WTC11 (cell line): ENCODE measurements at places on chromosomes 11 and 22. TPM values are rescaled to one million over a fixed set of nuclear protein-coding genes. Genes with fewer than 3 reads are reported as not detected.

The DEFB131B gene
- not detected in 3 replicates for total RNA-seq

The NRGN gene
- 1.9 to 2.9 TPM (median 2.5 TPM) in 3 replicates for total RNA-seq

The BUD13 gene
- total RNA-seq: 20.7 to 24.6 TPM (median 22.4 TPM) in 3 replicates

GRCh38 chr22:31937341-31937740 lies 7.0 kb upstream of the YWHAH start:
- no peak overlapping the region for H3K27ac ChIP-seq
- H3K4me3 ChIP-seq: no peak overlapping the region
- peaks cover 12% of the 10 kb centered on the region for H3K4me1 ChIP-seq

- no peak overlapping the region for H3K27ac ChIP-seq
- H3K36me3 ChIP-seq: no peaks in the 10 kb centered on the region
- H3K4me1 ChIP-seq: no peaks in the 10 kb centered on the region
- no peak overlapping the region for H3K4me3 ChIP-seq
- DNase-seq: no peak
- no peaks in the 10 kb centered on the region for H3K27me3 ChIP-seq
Measured at GRCh38 chr11:12157241-12157661, 46.9 kb downstream of the MICAL2 start.

DNA sequence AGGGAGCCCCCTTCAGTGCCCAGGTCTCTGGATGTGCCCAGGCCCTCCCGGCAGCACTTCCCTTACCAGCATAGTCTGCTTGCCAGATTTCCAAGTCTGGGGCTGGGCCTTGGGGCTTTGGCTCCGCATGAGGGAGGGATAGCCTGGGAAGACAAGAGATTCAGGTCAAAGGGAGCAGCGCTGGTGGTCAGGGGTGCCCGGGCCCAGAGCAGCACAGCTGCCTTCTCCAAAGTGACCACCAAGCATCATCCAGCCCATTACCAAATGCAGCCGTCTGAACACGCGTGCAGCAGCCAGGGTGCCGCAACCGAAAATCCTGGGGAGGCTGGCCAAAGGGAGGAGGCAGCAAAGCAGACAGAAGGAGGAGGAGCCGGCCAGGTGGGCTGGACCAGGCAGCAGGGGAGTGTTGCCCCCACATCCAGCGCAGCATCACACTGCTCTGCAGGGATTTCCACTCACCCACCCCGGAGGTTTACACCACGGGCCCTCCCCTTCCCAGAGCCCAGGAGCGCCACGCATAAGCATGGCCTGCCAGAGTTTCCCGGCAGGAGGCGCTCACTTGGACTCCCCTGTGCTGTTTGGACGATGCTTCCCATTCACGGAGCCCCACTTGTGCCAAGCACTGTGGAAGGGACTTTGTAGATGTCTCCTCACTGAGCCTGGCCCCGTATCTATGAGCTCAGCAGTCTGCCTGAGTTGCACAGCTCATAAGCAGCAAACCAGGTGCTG lies 22.5 kb downstream of the TRIM29 start:
- no peaks in the 10 kb centered on the region for H3K36me3 ChIP-seq
- H3K27me3 ChIP-seq: no peaks in the 10 kb centered on the region
- DNase-seq: peak; percentile 36
- peaks cover 6% of the 10 kb centered on the region for H3K4me1 ChIP-seq
- no peak overlapping the region for H3K27ac ChIP-seq

GRCh38 chr11:70713086-70713835 lies 314.9 kb downstream of the CTTN start:
- no peak for DNase-seq
- H3K4me3 ChIP-seq: no peak overlapping the region
- peak overlapping the region; percentile 52 for H3K27ac ChIP-seq

- peaks cover 10% of the 10 kb centered on the region for H3K4me1 ChIP-seq
- H3K27ac ChIP-seq: no peak overlapping the region
- no peaks in the 10 kb centered on the region for H3K36me3 ChIP-seq
- H3K27me3 ChIP-seq: no peaks in the 10 kb centered on the region
Measured at GRCh38 chr11:70194792-70195791, 8.0 kb upstream of the FADD start.

DNA sequence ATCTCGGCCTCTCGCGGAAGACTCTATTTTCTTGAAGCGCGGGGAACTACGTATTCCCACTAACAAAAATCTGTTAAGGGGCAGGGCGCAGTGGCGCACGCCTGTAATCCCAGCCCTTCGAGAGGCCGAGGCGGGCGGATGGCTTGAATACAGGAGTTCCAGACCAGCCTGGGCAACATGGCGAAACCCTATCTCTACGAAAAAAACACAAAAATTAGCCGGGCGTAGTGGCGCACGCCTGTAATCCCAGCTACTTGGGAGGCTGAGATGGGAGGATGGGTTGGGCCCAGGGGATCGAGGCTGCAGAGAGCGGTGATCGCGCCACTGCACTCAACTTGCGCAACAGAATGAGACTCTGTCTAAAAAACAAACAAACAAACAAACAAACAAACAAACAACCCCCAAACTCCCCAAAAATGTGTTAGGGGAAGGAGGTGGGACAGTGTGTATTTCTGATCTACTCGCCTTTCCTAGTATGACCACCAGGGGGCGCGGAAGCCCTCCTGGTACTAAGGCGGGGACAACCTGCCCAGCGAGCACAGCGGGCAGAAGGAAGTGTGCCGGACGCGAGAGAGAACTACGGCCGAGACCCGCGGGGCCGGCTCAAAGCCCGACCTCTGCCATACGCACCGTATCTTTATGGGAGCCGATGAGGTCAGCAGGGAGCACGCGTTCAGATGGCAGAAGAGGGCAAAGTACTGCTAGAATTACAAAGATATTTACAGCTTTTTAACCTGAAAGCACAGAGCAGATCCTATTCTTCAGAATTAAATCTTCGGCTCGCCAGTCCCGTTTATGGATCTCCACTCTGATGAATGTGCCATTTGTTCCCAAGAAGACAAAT lies 1.3 kb upstream of the STX3 start:
- DNase-seq: peak; percentile 88
- peaks cover 5% of the 10 kb centered on the region; the same call in 1 of the 2 replicates for H3K36me3 ChIP-seq
- H3K4me3 ChIP-seq: peak overlapping the region; percentile 98
- peaks cover 6% of the 10 kb centered on the region for H3K27me3 ChIP-seq

GRCh38 chr11:33690290-33691065 lies 10.1 kb downstream of the C11orf91 start:
- H3K36me3 ChIP-seq: no peaks in the 10 kb centered on the region
- no peak for DNase-seq
- H3K27ac ChIP-seq: no peak overlapping the region
- H3K27me3 ChIP-seq: no peaks in the 10 kb centered on the region

DNA sequence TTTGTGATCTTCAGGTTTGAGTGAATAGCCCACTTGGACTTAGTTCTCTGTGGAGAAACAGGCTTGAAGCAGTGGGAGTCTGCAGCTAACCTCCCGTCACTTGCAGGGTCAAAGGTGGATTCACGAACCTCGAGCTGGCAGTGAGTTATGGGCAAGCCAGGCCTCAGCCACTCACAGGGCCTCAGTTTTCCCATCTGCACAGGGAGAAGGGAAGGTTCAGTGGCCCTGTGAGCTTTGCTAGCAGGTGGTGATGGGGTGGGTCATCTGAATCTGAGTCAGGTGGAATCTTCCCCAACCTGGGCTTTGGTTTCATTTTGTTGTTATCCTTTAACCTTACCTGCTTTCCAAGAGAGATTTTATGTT lies 86.6 kb upstream of the GRIK4 start:
- no peak overlapping the region for H3K4me3 ChIP-seq
- DNase-seq: no peak
- no peaks in the 10 kb centered on the region for H3K27me3 ChIP-seq
- H3K27ac ChIP-seq: 0 out of 2 replicates have a peak overlapping the region, but pooled peaks have one; percentile 65
- H3K4me1 ChIP-seq: no peaks in the 10 kb centered on the region
- H3K36me3 ChIP-seq: 0 out of 2 replicates have a peak, but pooled peaks cover 4% of the 10 kb centered on the region

DNA sequence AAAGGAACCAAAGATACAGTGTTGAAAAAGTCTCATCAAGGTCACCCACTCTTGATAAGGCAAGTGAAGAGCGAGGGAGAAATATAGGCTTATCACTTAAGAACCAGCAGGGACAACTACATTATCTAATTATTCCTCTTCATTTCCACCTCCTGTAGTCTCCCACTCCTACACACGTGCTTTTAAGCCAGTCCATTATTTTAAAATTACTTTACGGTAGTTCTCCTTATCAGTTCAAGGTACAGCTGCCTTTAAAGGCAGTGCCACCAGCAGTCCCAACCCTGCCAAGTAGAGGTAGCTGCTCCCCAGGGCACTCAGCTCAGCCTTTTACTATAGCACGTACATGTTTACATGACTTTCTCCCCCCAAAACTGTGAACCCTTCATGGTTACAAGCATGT lies 161.5 kb upstream of the BLID start:
- H3K4me1 ChIP-seq: peaks cover 14% of the 10 kb centered on the region
- no peaks in the 10 kb centered on the region for H3K27me3 ChIP-seq
- no peak overlapping the region for H3K27ac ChIP-seq
- no peak overlapping the region for H3K4me3 ChIP-seq
- no peak for DNase-seq
- no peaks in the 10 kb centered on the region for H3K36me3 ChIP-seq
